ENCODE measurements at places on chromosomes 3 and 15.
A peak's percentile ranks its signal among the peaks of the same experiment; 100 is the strongest.

GRCh38 chr3:4060064-4060463 lies 243.1 kb upstream of the SETMAR start:
- DNase-seq: no peak

- no peak for DNase-seq
Measured at GRCh38 chr3:177598097-177598833, 401.0 kb upstream of the TBL1XR1 start.

DNA sequence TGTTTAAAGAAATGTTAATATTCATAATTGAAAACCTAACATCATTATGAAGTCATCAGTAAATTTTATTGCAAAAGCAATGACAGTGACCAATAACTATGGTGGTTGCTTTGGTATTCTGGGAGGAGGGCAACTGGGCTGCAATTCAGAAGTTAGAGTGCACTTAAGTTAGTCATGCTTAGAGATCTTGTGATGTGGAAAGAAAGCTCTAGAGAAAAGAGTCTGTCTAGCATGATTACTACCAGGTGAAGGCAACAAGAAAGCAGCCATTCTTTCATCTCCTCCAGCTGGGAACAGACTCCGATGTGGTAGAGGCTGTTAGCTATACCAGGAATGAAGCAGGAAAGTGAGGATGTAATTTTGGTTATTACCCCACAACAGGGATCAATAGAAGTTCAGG lies 625.6 kb downstream of the SI start:
- no peak for DNase-seq

- DNase-seq: no peak
Measured at GRCh38 chr15:30010746-30011145, 72.0 kb upstream of the GOLGA8J start.

DNA sequence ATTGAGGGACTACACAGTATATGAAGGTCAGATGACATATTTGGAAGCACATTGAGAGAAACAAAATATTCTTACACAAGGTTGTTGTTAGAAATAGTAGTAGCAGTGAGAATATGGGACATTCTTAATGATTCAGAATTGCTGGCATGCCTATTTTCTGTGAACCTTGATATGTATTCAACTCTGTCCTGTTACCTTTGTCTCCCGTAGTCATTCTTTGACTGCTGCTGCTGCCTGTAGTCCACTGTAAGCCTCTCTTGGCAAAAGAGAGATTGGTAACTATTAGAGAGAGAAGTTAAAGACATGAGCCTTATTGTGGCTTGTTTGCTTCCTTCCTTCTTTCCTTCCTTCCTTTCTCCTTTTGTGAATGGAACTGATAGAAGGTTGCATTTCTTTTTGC lies 64.5 kb downstream of the TCF12 start:
- no peak for DNase-seq

DNA sequence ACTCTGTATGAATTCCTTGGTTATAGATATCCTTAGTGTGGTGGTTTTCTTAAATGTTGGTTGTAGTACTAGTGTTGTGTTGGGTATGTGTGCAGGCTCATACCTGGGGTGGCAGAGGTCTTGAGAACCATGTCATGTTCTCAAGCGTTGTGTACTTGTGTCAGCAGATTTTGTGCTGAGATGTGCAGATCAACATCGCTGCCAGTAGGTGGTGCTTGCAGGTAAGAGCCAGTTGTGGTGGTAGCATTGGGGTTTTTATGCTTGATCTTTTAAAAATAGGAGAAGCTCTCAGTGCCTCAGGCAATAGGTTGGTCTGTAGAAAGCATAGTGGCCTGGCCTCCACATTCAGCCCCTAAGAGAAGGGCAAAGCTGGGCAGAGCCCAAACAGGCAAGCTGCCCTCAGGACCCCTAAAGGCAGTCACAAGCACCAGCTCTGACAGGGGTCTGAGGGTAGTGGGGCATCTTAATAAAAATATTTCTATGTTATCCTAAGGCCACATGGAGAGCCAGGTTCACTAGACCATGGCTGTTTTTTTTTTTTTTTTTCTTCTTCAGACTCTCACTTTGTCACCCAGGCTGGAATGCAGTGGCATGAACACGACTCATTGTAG lies 164.0 kb downstream of the IL20RB start:
- peak; percentile 83 for DNase-seq

DNA sequence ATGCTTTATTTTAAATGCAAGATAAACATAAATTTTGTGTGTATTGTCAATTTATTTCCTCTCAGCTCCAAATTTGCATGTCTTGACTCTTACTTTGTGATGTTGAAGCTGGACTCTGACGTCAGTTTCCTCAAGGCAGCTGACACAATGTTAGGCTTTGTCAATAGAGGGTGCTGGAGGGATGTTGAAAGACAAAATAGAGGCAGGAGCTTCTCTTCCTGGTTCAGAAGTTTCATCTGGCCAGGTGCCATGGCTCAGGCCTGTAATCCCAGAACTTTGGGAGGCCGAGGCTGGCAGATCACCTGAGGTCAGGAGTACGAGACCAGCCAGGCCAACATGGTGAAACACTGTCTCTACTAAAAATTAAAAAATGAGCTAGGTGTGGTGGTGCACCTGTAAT lies 408.6 kb downstream of the GBE1 start:
- DNase-seq: peak; percentile 33

GRCh38 chr15:58517682-58518525 lies 86.1 kb downstream of the LIPC start:
- DNase-seq: peak; percentile 80

DNA sequence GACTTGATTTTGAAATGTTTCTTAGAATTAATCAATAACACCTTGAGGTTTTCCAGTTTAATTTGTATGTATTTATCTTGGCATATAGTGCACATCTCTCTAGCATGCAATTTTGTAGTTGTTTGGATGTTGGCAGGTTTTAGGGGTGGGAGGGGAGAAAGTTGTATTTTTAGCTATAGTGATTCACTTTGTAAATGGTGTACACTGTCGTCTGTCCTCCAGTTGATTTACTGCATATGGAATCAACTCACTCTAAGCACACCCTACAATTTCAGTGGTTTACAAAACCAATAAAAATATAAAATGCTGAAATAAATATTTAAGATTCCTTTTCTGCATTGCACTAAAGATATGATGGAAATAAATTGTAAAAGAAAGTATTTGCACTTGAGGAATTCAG lies 199.1 kb downstream of the CDIN1 start:
- no peak for DNase-seq

- DNase-seq: peak; percentile 28
Measured at GRCh38 chr3:114011059-114011797, 45.1 kb downstream of the CCDC191 start.

- no peak for DNase-seq
Measured at GRCh38 chr3:118970819-118971218, 63.8 kb downstream of the IGSF11 start.

DNA sequence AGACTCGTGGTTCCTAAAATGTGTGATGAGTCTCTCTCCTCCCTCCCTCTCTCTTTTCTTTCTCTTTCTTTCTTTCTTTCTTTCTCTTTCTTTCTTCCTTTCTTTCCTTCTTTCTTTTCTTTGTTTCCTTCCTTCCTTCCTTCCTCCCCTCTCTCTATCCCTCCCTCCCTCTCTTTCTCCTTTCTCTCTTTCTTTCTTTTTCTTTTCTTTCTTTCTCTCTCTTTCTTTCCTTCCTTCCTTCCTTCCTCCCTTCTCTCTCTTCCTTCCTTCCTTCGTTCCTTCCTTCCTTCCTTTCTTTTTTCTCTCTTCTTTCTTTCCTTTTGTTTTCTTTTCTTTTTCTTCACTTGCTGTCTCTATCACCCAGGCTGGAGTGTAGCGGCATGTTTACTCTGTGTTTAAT lies 290.8 kb downstream of the NFKBIZ start:
- DNase-seq: no peak

DNA sequence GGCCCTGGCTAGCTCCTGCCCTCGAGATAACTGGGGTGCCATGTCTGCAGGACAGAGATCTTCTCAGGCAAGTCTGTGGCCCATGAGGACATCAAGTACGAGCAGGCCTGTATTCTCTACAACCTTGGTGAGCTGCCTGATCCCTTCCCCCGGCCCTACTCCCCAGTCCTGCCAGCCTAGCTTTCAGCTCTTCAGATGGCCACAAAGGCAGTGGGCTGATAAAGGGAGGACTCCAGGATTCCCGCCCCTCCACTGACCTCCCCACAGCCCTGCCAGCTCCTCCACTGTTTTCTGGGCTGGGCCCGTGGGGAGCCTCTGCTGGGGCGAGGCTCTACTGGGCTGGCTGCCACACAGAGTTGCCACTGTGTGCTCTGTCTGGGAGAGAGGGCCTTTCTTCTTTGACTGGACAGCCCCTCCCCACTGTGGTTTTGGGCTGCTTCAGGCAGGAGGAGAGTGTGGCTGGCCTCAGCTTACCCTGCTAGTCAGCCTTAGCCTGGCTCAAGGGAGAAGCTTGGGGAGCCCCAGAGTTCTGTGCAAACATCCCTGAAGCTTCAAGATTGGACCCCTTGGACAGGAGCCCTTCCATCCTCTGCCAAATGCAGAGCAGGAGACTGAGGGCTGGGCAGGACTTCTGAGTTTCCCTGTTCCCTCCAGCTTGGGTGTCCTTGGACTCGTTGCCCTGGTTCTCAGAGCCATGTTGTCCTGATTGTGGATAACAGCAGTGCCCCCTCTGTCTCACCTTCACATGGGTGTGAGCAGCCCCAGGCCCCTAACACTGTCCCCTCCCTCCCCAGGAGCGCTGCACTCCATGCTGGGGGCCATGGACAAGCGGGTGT lies 24.4 kb downstream of the PTPN23 start:
- DNase-seq: no peak

DNA sequence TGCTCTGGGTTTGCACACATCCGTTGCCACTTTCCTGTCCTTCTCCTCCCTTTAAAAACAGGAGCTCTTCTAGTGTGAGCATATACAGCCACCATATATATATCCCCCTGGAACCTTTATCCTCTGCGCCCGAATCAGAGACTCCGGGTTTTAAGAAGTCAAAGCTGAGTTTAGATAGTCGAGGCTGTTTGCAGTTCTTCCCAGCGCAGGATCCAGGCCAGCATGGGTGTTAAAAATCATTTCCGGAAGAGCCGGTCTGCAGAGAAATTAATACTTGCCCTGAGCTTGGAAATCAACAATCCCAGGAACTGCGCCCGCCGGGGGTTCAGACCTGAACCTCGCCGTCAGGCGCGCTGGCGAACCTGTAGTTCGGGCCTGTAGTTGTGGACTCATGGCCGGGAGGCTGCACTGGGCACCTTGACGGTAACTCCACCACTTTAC lies 2.3 kb downstream of the SHOX2 start:
- DNase-seq: no peak

DNA sequence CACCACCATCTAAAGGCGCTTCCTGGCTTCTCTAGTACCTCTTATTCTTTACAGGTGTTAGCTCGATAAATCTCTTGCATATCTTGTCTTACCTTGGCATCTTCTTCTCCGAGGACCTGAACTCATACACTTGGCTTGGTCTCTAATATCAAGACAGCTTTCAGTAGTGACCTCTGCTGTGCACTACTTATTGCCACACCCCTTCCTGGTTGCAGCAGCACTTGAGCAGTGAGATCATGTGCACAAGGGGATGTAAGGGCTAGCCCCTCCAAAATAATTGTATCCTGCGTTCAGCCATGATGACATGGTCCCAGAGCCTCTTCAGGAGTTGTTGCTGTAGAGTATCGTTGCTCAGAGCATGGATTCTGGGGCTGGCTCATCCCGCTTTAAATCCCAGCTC lies 1.3 kb upstream of the PLA1A start:
- DNase-seq: peak; percentile 63

- no peak for DNase-seq
Measured at GRCh38 chr3:120173056-120173675, 78.9 kb upstream of the GSK3B start.

- no peak for DNase-seq
Measured at GRCh38 chr3:55313666-55314065, 173.4 kb downstream of the WNT5A start.

GRCh38 chr3:160126051-160126450 lies 99.2 kb upstream of the C3orf80 start:
- no peak for DNase-seq

DNA sequence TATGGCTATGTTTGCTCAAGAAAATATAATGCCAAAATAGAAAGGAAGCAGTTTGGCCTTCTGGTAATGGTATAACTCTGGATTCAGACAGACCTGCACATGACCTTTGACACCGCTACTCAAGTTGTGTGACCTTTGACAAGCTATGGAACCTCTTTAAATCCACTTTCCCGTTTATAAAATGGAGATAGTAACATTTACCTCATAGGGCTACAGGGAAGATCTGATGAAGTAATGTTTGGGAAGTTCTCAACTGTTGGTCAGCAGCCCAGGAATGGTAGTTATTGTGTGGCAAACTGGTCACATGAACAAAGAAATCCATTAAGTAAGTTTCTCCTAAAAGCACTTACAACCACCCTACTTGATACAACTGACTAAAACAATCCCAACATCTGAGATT lies 95.1 kb upstream of the PHLDB2 start:
- no peak for DNase-seq

DNA sequence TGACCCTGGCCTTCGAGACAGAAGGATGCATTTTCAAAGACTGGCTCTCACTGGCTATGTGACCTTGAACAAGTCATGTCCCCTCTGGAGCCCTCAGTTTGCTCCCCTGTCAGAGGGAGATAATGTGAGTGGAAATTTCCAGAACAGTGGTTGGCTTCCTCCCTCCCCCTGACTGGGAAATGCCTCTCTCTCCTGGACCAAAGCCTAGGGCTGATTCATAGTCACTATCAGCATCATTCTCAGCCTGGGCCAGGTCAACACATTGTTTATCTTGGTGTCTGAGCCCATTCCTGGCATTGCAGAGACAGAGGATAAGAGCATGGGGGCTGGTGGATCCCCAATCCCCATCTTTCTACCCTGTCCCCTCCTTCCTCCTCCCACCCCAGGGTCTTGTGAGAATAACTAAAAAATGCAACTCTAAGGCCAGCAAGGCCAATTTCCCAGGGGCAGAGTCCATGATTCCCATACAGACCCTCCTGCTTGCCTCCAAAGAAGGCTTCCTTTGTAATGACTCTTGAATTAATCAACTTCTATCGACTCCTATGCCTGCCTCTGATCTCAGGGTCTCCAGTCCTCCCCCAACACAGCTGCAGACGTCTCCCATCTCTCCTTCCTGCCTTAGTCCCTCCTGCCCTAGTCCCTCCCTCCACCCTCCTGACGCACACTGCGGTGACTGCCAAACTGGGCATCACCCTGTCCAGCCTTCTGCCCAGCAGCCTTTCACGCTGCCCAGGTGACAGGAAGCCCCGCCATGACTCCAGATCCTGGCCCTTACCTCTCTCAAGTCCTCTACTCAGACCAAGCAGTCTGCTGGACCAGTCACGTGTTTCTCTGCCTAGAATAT lies 35.4 kb upstream of the CORO2B start:
- DNase-seq: no peak

GRCh38 chr15:100873029-100873677 lies 6.5 kb upstream of the ALDH1A3 start:
- peak; percentile 75 for DNase-seq
